B cell (primary cell): ENCODE measurements at places on chromosomes 7 and 10.

- DNase-seq = no peak
Observed at GRCh38 chr10:77081481-77081891, 556.1 kb downstream of the KCNMA1 start.

DNA sequence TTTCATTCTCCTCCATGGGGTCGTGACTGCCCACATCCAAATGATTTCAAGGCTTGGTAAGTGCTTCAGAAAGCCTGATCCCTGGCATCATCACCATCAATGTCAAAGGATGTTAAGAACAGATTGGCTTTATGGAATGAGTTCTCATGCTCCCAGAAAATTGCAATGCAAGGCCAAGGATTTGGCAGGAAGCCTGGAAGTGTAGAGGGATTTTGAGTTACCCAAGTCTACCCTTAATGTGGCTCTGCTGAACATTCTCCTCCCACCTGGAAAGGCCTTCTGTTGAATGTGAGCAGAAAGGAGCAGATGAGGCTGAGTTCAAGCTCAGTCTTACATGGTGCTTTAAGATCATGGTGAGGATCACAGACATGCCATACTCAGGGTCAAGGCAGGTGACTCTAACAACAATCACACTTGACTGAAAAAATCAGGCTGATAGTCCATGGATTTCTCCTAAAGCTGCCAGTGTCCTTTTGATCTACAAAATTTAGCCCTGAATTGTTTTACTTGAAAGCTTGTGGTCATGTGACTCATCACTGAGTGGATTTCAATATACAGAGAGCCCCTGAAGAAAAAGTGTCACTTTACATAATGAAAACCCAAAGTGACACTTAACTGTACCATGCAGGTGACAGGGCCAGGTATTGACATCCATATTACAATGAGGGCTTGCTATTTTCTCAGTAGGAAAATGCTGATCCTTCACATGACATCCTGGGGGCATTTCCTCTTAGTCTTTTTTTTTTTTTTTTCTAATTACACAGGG, 111.1 kb upstream of the PDLIM1 start:
- no peak for DNase-seq

DNA sequence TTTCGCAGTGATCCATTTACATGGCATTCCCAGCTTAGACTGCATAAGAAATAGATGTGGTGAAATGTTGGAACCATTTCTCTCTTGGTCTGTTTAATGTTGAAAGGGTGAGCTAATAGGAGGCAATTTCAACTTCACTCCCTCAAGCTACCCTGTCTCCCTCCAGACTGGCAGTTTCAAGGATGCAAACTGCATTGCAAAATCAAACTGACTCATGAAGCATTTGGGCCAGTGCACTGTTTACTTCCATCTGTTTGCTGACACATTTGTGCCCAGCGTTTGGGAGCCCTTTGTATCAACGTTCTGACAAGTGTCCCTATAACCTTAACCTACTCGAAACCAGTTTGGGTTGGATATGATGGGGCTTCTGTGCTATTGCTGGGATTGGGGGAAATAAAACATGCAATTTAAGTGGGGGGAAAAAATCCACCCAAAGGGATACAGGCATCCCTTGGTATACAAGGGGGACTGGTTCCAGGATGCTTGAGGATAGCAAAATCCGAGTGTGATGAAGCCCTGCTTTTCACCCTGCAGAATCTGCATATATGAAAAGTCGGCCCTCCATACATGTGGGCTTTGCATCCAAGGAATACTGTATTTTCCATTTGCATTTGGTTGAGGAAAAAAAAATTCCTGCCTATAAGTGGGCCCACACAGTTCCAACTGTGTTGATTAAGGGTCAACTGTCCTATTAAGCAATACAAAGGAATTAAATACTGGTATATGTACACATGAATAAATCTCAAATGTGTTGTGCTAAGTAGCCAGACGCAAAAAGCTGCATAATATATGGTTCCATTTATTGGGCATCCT, 15.6 kb downstream of the RHEB start:
- DNase-seq = no peak

DNA sequence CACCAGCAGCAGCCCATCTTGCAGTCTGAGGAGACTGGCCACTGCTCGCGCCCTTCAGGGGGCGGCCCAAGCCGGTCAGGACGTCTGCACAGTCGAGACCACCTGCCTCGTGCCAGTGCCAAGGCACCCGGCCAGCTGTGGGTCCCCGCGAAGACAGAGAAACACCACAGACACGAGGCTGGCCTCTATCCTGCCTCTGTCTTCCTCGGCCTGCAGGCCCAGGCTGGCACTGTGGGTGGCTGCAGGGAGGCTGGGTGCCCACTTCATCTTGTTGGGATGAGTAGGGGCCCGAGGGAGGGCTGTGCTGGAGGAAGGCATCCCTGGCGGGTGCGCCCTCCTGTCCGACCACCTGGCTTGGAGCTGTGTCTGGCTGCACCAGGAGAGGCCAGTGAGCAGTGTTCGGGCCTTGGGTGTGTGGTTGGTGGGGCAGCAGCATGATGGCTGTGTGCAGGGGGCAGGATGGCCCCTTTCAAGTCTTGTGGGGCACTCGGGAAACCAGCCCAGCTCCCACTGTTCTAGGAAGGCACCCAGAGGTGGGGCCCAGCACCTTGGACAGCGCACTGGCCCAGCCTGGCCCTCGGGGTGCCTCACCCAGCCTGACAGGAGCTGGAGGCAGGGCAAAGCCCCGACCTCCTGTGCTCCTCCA, 7.3 kb downstream of the DPYSL4 start:
- DNase-seq = no peak

- no peak for DNase-seq
Observed at GRCh38 chr7:140048989-140049338, 13.8 kb downstream of the PARP12 start.

DNA sequence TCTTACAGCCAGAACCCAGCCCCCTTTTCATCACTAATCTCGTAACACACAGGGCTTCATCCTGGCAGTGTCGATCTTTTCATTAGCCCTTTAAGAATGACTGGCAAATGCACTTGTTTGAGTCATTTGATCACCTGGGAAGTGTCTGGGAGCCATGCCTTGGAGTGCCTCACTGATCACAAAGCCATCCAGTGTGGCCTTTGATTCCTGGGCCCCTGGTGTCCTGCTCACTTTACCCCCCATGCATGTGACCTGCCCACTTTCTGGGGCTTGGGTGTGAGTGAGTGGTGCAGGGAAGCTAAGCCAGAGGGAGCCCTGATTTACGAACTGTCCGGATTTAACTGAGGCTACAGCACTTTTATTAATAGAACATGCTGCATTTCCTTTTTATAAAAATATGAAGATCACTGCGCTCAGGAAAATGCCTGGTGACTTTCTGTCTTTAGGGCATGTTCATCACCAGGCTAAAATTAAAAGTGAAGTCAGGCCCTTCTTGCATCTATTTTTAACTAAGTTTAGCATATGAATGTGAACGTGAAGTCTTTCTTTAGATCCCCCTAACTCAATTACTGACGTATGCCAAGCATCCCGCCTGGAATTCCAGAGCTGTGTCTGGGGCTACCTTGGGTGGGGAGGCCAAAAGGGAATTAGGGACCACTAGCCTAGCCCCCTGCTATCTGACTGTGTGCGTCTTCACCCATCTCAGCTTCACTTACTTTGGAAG, 23.6 kb downstream of the RBM20 start:
- DNase-seq = no peak

GRCh38 chr7:2403014-2403717, at the start of gene CHST12:
TSS of gene CHST12 (plus strand) at chr7:2403611. CDS start at chr7:2432640, 29,029 bp downstream.
- DNase-seq = peak; percentile 98

DNA sequence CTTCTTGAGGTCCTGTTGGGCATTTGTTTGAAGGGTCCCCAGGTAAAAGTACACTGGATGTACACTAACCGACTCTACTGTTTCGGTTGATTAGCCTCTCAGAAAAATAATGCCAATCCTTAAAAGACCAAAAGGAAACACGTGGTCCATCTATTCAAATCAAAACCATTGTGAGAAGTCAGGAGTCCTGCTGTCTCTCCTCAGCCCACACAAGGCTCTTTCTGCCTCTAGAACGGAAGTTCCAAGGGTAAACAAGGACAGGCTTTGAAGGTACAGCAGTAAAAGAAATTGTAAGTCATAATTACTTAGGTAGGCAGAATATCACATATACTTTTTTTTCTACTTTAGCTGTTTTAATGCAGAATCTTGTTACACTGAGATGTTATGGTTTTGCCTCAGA, 71.7 kb upstream of the TPK1 start:
- DNase-seq = no peak

- no peak for DNase-seq
Observed at GRCh38 chr10:69272624-69273023, 5.7 kb upstream of the HK1 start.

DNA sequence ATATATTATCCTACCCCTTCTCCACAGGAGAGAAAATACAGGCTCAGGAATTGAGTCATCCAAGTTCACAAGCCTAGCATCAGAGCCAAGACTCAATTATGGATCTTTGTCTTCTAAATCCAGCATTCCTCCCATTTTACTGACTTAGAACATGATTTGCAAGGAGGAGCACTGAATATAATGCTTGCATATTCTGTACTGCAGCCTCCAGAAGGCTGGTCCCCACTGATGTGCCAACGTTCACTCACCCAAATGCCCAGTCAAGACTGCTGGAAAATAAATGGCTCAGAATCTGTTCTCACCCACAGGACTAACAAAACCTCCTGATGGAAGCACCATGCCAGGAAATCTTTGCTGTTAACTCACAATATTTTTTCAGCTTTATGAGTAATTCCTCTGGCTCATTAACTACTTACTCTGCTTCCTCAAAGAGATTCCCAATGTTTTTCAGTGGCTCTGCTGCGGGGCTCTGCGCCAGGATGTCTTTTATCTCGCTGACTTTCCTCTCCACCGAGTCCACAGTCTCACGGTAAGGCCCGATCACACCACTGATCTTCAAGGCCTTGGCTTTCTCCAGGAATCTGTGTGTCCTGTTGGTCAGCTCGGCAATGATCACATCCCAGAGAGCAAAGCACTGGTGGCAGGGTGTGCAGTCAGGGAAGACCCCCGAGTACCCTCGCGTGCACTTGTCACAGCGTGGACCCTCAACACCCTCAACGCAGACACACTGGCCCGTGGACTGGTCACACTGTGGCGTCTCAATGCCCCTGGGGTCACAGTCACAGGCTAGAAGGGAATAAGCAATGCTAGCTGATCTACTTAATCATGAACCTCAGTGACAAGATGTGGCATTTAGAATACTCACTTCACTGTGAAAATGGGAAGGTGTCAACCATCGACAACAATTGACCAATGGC, 48.8 kb downstream of the DLD start:
- no peak for DNase-seq

DNA sequence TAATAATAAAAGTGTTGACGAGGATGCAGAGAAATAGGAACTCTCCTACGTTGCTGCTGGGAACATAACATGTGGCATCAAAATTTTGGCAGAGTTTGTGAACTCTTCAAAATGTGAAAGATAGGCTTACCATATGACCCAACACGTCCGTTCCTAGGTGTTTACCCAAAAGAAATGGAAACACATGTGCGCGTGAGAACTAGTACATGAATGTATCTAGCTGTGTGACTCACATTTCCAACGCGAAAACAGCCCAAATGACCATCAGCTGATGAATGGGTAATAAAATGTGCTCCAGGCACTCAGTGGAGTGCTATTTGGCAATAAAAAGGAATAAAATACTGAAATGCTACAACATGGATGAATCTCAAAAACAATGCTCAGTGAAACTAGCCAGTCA, 10.4 kb upstream of the ELFN1 start:
- DNase-seq = no peak

GRCh38 chr7:142809671-142810070, 38.9 kb downstream of the PRSS2 start:
- no peak for DNase-seq

DNA sequence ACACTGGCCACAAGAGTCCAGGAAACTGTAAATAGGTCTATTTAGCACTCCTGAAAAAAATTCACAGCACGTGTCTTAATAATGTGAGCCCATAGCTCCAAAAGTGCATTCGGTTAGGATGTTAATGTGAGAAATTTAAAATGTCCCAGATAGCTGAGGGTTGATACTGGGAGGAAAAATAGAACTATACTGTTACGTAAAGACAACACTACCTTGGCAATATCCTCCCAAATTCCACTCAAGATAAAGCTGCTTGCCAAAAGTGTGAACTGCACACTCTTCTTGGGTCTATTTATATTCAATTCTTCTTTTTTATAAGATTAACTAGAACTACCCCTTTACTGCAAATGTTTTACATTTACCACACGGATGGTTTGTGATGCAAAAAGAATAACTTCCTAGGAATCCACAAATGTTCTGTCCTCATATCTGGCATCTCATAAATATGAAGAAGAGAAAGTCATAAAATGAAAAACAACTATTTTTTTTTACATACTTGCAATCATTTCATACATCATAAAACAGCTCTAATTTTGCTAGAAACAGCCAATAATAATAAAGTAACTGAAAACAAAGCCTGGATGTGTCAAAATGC, 10.4 kb downstream of the RAB11FIP2 start:
- no peak for DNase-seq

- DNase-seq = peak; percentile 89
Observed at GRCh38 chr10:113854013-113854760, at the start of the genes DCLRE1A and NHLRC2. TSS of gene DCLRE1A (minus strand) at chr10:113854082. CDS start at chr10:113853182, 900 bp downstream. TSS of gene NHLRC2 (plus strand) at chr10:113854661. CDS start at chr10:113854873, 212 bp downstream.

GRCh38 chr7:220151-220841, 27.9 kb downstream of the FAM20C start:
- DNase-seq = no peak

DNA sequence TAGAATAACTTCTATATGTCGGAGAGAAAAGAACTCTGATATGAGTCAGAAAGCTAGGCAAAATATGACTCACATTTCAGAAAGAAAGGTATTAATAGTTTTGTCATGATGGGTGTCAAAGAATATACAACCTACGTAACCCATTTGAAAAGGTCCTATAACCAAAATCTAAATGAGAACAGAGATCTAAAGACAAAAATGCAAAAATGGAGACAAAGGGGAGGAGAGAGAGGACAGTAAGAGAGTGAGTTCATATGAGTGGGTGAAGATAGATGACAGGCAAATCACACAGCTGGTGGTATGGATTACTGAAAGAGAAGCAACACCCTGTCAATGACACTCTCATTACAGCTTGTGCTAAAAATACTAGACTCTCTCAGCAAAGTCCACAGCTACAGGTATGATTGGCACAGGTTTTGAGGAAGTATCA, 25.6 kb downstream of the ANKMY2 start:
- DNase-seq = peak; percentile 33

- DNase-seq = no peak
Observed at GRCh38 chr10:101939729-101940128, 96.1 kb upstream of the KCNIP2 start.

GRCh38 chr10:25050402-25050801, 34.0 kb downstream of the THNSL1 start:
- DNase-seq = no peak

DNA sequence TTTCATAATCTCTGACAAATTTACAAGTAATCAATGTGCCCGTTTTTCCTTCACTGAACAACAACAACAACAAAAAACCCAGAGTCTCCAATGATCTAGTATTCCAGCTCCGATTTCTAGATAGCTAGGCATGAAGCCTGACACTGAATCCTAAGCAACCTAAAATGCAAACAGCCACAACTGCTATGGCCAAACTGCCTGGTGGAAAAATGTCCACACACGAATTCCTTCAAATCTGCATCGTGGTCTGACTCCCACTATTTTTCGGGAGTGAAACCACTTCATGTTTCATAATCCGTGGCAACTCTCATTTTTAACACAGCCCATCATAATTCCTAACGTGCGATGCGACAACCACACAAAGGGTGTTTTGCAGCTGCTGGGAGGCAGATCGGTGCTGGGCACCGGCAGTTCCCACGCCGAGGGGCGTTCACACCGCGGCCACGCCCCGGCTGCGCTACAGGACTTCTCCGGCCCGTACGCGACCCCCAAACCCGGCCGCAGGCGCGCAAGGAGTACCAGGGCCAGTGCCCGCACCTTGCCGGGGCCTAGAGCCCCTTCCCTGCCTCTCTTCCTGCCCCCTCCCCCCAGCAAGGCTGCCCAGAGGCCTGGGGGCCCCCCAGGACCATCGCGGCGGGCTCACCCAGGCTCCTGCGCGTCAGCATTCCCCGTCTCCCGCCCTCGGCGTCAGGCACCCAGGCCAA, 814 bp downstream of the RUFY2 start:
- no peak for DNase-seq
